Muscle of arm (tissue), 14 donors: ENCODE measurements at places on chromosomes 1 and 21.

GRCh38 chr1:41515131-41515678 is 30.7 kb upstream of the EDN2 start:
- DNase-seq, result no peak

GRCh38 chr21:28266061-28266460 is 726.6 kb downstream of the LTN1 start:
- DNase-seq, result no peak

DNA sequence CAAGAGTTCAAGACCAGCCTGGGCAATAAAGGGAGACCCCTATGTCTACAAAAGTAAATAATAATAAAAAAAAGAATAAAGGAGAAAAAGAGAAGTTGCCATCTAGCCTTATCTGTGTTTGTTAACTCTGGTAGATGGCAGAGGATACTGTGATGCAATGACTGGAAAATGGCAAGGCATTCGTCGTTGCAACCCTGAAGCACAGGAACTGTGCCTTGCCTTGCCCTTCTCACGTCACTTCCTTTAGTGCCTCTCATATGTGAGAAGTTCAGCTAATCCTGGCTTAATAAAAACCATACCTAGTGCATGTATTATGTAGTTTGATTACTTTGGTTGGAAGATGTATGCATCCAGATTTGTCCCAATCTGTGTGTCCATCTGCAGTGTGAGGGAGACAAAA is 25.8 kb upstream of the PIGC start:
- no peak for DNase-seq

DNA sequence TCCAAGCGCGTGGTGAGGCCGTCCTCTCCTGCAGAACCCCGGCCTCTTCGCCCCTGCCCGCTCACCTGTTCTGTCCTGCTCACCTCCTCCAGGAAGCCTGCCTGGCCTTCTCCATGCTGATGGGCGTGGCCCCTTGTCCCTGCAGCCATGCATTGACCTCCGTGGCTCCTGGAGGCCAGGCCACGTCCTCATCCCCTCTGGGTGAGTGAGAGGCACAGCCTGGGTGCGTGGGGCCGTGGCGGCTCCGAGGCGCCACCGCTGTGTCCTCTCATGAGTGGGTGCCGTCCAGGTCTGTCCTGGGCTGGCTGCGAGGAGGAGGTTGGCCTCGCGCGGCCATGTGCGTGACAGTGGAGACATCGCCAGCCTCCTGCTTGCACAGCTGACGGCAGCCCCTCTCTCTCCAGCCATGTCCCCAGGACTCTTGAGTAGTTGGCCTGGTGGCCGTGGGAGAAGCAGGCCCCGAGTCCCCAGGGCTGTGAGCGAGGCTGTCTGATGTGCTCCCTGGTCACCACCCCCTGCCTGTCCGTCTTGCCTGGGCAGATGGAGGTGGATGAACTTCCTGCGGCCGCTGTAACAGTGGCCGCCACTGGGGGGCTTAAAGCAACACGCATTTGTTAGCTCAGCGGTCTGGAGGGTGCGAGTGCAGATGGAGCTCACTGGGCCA is 58.1 kb downstream of the PRKCZ start:
- DNase-seq, result peak; percentile 53

- DNase-seq, result no peak
These were observed 44.3 kb upstream of the ADARB1 start for GRCh38 chr21:45029948-45030681.

GRCh38 chr1:72284348-72285073 is 2.2 kb upstream of the NEGR1 start:
- peak; percentile 78 for DNase-seq

GRCh38 chr1:8039071-8039470 is 13.0 kb upstream of the ERRFI1 start:
- DNase-seq, result no peak
